ENCODE measurements at places on chromosomes 1 and 21. TPM values are rescaled to one million over a fixed set of nuclear protein-coding genes. Genes with fewer than 3 reads are reported as not detected.

GRCh38 chr21:33168886-33169285, 60.9 kb upstream of the IFNAR2 start:
- no peak for DNase-seq

Gene MATN1
- not detected for polyA plus RNA-seq

GRCh38 chr1:98398649-98399048, 262.9 kb upstream of the SNX7 start:
- no peak for DNase-seq

Gene ADIPOR1
- polyA plus RNA-seq, result 72.4 TPM

GRCh38 chr21:36753556-36753955, 54.6 kb downstream of the SIM2 start:
- DNase-seq, result no peak
